ENCODE measurements at places on chromosomes 12 and 14.

- no peak for DNase-seq
These were observed 670 bp downstream of the CCNB1IP1 start for GRCh38 chr14:20332431-20332787.

DNA sequence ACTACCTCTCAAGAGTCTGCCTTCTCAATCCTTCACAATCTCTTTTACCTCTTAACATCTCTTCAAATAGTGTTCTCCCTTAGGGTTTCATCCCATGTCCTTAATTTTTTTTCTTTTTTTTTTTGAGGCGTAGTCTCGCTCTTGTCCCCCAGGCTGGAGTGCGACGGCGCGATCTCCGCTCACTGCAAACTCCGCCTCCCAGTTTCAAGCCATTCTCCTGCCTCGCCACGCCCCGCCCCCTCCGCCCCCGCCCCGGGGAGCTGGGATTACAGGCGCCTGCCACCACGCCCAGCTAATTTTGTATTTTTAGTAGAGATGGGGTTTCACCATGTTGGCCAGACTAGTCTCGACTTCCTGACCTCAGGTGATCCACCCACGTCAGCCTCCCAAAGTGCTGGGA is 7.0 kb upstream of the BCAT1 start:
- DNase-seq, result no peak

DNA sequence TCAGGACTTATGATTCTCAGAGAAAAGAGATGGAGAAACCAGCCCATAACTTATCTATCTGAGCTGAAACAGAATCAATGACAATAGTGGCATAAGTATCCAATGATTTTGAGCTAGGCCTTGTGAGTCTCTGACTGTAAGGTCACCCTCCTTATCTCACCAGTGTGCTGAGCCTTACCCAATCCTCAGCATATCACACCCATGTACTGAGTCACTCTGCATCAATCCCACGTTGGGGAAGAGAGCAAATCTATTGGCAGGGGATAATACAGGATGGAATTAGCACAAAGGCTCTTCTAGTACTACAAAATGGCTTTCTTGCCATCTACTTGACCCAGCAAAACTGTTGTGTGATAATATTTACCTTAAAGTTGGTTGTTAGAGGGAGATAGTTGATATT is 997.8 kb downstream of the NRXN3 start:
- no peak for DNase-seq

- DNase-seq, result no peak
These were observed 101.5 kb downstream of the KICS2 start for GRCh38 chr12:64120568-64120967.

- no peak for DNase-seq
These were observed 39.9 kb downstream of the TBC1D30 start for GRCh38 chr12:64864319-64864718.

GRCh38 chr12:110005319-110005973 is 6.2 kb downstream of the ANKRD13A start:
- no peak for DNase-seq

GRCh38 chr14:61549425-61549824 is 145.9 kb upstream of the HIF1A start:
- no peak for DNase-seq

DNA sequence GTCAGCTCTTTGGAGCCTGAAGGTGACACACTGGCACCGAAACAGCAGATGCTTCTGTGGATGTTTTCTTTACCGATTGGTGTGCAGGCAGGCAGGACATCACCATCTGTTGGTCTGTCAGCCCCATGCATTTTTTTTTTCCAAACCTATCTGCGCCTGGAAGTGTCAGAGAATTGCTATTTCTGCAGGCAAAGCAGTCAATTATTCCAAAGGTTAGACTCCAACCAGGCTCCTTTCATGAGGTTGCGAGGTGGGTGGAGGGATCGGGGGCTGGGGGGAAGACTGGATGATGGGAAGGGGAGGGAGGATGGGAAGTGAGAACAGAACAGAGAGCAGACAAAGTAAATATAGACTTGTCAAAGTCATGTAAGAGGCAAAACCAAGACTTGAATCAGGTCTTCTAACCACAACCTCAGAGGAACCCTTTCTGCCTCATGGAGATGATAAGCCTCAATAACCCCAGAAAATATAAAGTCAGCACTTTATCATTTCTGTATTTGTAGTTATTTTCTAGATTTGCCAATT is 117.7 kb downstream of the OTOGL start:
- no peak for DNase-seq

- no peak for DNase-seq
These were observed 18.3 kb upstream of the PDE3A start for GRCh38 chr12:20350026-20350425.

DNA sequence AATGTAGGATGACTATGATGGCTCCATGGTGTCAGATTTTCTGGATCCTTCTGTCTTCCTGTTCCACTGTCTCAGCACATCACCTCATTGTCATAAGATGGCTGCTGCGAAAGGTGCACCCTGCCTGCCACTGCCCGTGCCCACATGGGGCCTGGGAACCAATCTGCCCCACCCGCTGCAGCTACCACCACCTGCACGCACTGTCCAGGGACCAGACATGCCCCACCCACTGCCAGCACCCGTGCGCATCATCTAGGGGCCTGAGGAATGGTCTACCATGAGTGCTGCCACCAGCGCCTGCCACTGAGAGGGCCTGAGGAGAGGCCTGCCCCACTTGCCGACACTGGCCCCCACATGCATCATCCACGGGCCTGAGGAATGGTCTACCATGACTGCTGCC is 23.8 kb downstream of the CYP46A1 start:
- no peak for DNase-seq

- no peak for DNase-seq
These were observed 106.4 kb downstream of the GPR135 start for GRCh38 chr14:59358784-59359183.

DNA sequence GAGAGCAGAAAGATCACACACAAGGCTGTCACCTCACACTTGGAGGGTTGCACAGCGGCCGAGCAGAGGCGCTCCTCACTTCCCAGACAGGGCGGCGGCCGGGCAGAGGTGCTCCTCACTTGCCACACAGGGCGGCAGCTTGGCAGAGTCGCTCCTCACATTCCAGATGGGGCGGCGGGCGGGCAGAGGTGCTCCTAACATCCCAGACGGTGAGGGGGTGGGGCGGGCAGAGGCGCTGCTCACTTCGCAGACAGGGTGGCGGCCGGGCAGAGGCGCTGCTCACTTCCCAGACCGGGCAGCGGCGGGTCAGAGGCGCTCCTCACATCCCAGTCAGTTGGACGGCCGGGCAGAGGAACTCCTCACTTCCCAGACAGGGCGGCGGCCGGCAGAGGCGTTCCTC is 9.1 kb downstream of the TMBIM4 start:
- DNase-seq, result no peak

GRCh38 chr14:105258846-105259245 is 10.5 kb downstream of the BTBD6 start:
- no peak for DNase-seq

DNA sequence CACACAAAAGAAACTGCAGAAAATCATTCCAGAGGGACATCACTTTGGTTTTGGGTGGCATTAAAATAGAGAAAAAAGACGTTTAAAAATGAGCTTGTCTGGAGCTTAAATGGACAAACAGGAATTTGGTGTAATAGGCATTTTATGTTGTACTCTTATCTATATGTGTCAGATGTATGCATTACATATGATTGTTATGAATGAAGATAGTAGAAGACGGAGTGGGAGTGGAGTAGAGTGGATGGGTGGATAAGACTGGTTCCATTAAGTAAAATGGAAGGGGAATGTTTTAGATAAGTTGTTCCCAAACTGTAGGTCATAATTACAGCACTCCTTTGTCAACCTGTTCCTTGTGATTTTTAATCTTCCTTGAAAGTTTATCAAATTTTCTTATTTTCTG is 1.9 kb downstream of the CCDC91 start:
- no peak for DNase-seq

DNA sequence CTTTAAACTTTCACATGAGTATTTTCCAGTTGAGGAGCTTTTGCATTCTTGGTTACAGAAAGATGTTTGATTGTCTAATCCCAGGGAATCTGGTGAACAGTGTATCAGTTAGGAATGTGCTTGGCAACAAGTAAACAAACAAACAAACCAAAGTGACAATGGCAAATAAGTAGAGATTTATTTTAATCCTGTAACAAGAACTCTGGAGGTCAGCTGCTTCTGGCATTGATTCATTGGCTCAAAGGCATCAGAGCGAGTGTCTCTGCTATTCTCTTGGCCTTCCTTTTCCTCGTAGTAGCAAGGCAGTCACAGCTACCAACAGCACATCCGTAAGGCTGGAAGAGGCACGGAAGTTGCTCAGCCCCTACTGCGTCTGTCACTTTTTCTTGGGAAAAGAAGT is 37.2 kb downstream of the CRADD start:
- DNase-seq, result no peak

- no peak for DNase-seq
These were observed 24.6 kb downstream of the KCTD10 start for GRCh38 chr12:109452489-109452888.

GRCh38 chr14:55867311-55867710 is 250.9 kb upstream of the PELI2 start:
- no peak for DNase-seq

- no peak for DNase-seq
These were observed 42.9 kb upstream of the AP4S1 start for GRCh38 chr14:30982533-30982932.

GRCh38 chr12:4202487-4202886 is 71.1 kb upstream of the CCND2 start:
- DNase-seq, result no peak

DNA sequence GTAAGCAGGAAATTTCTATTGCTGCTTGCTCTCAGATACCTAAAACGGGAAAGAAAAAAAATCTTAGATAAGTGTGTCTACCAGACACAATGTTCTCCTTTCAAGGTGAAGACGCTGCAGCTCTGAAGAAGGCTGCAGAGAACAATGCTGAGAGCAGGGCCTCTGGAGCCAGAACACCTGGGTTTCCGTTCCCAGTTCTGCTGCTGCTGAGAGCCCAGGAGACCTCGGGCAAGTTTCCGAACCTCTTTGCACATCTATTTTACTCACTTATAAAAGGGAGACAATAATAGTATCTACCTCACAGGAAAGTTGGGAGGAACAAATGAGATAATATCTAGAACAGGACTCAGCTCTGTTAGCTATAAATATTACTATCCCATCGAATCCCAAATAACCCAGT is 122.9 kb downstream of the TMTC1 start:
- no peak for DNase-seq

DNA sequence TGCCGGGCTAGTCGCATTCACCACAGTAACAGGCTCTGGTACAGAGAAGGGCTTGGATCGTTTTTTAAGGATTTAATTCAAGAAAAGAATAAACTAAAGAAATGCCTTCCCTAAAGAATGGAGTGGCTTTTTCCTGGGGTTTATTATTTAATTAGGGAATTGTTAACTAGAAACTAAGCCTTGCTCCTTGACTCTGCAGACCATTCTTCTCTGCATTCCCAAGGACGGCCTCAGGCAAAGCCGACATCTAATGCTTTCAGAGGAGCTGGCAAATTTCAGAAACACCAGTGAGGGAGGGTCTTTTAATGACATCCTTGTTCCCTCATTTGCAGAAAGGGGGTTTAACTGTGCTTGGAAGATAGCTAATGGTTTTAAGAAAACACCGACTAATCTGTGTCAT is 174.0 kb downstream of the EGLN3 start:
- no peak for DNase-seq

GRCh38 chr12:127773520-127773919 is 493.4 kb upstream of the TMEM132C start:
- DNase-seq, result no peak

DNA sequence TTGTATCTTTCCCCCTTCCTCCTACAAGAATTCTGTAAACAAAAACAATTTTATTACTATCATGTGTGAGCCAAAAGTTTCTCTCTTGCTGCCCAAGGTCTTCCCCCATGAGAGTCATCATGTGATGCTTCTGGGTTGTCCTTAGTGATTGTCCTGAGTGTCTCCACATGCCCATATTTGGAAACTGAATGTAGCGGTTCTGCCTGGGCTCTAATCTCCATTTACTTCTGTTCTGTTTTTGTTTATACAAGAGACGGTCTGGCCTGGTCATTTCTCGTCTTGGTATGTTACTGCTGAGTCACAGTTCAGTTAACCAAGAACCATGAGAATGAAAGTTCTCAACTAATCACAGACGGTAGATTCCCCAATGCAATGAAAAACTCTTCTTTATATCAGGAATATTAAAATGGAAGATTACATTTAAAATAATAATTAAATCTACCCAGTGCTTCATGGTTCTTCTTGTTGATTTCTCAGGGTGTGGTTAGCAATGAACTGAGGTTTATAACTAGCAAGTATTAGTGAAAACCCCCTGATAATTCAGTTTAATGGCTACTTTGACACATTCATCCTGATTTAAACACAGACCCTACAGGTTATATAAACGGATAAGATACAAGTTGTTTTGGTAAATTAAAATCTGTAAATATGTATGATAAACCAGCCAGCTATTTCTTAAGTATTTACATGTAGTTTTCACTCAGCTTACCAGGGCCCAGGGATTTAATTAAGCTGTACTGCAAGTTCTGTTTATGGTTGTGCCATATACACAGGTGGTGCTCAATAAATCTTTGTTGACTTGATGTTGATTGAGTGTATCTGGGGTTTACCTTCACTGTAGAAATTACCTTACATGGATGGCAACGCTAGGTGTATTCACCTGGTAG is 81.1 kb downstream of the PELI2 start:
- no peak for DNase-seq

DNA sequence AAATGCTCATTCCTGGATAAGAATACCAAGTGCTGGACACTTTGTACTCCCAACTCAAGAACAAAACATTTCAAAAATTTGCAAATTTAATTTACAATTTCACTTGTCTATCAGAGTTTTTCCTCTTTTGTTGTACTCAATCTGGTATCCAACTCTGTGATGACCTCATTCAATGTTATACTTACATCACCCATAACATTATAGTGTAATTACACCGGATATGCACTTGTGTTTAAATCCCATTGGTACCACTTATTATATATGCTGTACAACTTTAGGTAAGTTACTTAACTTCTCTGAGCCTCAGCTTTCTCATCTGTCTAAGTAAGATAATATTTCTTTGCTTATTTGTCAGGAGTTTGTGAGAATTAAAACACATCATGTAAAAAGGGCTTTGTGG is 76.6 kb upstream of the KCNJ8 start:
- no peak for DNase-seq

DNA sequence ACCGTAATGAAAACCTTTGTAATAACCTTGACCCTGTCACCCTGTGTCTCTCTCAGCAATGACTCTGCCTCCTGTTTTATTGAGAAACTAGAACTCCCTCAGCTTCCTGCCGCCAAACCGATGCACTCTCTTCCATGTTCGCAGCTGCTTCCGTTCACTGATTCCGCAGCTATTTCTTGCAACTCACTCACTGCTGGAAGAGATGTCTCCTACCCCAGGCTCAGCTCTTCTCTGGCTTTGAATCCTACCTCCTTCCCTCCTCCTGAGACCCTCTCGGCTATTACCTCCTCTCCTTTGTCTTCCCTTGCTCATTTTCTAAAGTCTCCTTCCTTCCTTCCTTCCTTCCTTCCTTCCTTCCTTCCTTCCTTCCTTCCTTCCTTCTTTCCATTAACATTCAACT is 71.0 kb downstream of the ESRRB start:
- DNase-seq, result no peak

- peak; percentile 8 for DNase-seq
These were observed 60.7 kb upstream of the PYGL start for GRCh38 chr14:51004801-51005526.

- no peak for DNase-seq
These were observed 814 bp downstream of the ANKRD13A start for GRCh38 chr12:109999983-110000505.

Data from HuH-7.5 (cell line).